ENCODE measurements at places on chromosomes 5 and 9.

GRCh38 chr9:137700911-137701310 is 82.1 kb downstream of the EHMT1 start:
- DNase-seq: no peak

GRCh38 chr9:13127131-13127530 is 152.4 kb downstream of the MPDZ start:
- no peak for DNase-seq

DNA sequence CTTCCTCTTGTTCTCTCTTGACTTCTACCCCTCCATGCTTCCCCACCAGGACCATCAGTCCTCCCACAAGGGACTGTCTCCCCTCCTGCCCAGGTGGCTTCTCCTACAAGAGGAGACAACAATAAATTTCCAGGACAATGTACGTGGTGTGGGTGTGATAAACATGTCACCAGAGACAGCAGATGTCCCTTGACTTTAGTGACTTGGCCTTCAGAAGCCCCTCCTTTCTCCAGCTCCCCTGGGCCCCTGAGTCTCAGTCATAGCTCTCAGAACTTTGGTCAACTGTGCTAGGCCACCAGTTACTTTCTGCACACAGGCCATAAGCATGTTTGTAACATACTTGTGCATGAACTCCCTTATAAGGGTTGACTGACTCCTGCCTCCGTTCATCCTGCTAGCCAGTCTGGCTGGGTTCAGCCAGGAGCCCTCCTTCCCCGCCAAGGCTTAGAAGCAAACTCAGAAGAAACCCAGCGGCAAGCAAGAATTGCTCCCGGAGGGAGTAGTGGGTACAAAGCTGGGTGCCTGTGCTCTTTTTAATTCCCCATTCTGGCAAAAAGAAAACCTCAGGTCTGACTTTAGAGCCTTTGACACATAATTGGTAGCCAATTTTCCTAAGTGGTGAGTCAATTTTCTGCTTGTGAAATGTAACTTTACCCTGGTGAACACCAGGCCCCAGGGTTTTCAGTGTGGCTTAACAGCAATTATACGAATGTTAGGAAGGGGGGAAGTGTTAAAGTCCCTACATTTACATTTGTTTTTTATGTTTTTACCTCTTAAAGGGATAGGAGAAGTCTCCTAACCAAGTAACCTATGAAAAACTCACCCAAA is 49.2 kb downstream of the EBF1 start:
- no peak for DNase-seq

- DNase-seq: no peak
These were observed 72.2 kb downstream of the SHB start for GRCh38 chr9:37996819-37997217.

DNA sequence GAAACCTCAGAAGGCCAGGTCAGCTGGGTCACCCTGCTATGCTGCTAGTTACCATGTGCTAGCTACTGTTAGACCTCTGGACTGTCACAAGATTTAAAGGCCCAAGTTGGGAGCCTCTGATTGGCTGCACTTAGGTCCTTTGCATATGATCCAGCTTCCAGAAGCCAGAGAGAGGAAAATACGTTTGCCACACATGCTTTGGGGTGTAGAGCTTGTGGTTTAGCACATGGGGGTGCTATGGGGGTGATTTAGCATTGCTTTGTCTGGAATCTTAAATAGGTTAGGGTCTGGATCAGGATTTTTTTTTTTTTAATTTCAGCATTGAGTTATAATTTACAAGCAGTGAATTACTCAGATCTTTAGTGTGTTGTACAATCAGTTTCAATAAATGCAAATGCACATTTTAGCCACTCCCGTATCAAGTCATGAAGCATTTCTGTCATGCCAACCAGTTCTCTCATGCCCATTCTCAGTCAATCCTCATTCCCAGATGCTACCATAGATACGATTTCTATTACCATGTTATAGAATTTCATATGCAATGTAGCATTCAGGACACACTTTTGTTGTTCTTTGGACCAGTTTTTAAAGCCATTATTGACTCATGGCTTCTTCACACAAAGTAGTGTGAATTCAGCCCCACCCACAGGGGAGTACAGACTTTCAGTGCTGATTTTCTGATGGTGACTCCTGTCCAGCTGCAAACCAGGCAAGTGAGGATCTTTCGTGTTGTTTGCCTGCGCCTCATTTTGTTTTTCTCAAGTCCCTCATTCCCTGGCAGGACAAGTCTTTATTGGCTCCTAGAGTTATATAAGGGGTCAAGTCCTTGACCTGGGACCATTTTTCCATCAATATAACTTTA is 250.4 kb downstream of the LRRC70 start:
- DNase-seq: no peak

GRCh38 chr9:123710299-123710698 is 219.6 kb downstream of the DENND1A start:
- DNase-seq: no peak

DNA sequence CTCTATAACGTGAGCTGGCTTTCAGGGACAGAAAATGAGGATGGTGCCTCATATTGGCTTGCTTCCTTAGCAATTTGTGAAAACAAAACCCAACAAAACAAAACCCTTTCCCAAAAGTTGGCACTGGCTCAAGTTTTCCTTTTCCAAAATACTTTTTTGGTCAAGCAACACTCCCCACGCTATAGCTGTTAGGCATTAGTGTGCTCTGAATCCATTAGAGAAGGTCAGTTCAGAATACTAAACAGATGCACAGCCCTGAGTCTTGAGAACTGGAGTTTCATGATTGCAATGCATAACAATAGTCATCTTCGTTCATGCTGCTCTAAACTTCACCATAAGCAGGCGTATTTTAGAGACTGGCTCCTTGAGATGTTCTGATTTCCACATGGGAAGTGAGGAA is 172.0 kb upstream of the KLF9 start:
- DNase-seq: no peak

- DNase-seq: no peak
These were observed 6.0 kb downstream of the OR13D1 start for GRCh38 chr9:104700306-104700705.

Data from Right ventricle myocardium superior (tissue), 1 donor.